ENCODE measurements at places on chromosomes 5 and 9.

GRCh38 chr5:172769616-172770373 lies 1.2 kb downstream of the DUSP1 start:
- DNase-seq = no peak

GRCh38 chr5:163943546-163943945 lies 438.1 kb downstream of the MAT2B start:
- no peak for DNase-seq

GRCh38 chr9:125985998-125986655 lies 239.0 kb downstream of the PBX3 start:
- DNase-seq = no peak

DNA sequence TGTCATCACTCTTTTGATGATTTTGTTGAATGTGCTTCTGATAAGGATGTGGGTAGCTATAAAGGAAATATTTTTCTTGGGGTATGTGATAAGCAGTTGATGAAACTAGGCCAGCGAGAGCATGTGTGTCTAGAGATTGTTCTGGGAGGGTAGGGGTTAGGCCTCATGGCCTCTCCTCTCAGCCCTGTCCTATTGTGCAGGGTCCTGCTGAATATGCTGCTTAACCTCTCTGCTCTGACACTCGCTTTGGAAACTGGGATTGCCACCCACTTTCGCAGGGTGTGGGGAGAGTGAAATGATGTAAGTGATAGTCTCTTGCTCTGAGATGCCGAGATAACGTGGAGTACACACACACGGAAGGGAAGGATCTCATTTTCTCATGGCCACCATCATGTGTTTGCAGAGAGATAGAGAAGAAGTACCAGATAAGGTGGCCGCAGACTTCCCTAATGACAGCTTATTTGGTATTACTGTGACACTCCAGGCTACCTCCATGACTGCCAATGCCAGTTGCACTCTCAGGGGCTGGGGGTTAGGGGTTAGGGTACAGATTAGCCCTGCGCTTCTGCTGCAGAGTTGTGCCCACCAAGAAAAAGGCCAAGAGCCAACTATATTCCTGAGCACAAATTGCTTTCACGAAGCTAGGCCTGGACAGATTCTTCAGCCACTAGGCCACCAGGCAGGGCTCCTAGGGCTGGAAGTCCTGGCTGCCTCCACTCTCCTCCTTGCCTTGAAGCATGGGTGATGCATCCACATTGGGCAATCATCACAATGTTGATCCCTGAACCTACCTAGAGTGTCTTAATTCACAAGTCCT lies 25.2 kb upstream of the TNFAIP8 start:
- DNase-seq = no peak

- no peak for DNase-seq
Observed at GRCh38 chr5:160479926-160480325, 58.3 kb downstream of the PTTG1 start.

DNA sequence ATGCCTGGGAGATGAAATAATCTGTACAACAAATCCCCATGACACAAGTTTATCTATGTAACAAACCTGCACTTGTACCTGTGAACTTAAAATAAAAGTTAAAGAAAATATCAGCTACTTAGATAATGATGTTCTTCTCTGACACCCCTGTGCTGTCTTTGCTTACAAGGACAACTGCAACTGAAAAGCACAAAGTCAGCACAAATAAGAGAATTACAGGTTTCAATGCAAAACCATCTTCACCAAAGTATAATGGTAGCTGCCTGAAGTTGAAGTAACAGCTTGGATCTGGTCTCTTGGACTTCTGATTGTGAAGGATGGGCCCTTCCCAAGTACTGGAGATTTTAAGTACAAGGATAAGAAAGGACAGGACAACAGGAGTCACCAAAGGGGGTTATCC lies 45.6 kb upstream of the PPP2R2B start:
- DNase-seq = no peak

DNA sequence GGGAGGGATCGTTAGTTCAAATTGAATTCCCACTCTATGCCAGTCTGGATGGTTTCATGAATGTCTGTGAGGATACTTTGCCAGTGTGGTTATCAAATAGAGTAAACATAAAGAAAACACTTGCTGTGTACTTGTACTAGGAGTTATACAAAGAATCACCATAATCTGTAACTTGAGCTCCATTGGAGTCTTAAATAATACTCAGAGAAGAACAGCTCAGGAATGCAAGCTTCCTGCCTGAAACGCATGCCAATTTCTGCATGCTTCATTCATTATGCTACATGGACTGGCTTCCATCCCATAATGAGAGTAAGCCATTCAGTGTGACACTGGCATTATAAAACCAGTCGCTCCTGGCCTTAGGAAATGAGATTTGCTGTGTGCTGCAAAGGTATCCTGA lies 351.4 kb downstream of the SEMA5A start:
- no peak for DNase-seq

GRCh38 chr5:112636751-112637150 lies 100.9 kb upstream of the APC start:
- DNase-seq = no peak

GRCh38 chr9:114080195-114080772 lies 2.2 kb upstream of the AMBP start:
- no peak for DNase-seq

GRCh38 chr5:172841256-172841655 lies 7.2 kb downstream of the ERGIC1 start:
- no peak for DNase-seq

GRCh38 chr5:68250661-68251298 lies 35.2 kb downstream of the PIK3R1 start:
- DNase-seq = no peak

DNA sequence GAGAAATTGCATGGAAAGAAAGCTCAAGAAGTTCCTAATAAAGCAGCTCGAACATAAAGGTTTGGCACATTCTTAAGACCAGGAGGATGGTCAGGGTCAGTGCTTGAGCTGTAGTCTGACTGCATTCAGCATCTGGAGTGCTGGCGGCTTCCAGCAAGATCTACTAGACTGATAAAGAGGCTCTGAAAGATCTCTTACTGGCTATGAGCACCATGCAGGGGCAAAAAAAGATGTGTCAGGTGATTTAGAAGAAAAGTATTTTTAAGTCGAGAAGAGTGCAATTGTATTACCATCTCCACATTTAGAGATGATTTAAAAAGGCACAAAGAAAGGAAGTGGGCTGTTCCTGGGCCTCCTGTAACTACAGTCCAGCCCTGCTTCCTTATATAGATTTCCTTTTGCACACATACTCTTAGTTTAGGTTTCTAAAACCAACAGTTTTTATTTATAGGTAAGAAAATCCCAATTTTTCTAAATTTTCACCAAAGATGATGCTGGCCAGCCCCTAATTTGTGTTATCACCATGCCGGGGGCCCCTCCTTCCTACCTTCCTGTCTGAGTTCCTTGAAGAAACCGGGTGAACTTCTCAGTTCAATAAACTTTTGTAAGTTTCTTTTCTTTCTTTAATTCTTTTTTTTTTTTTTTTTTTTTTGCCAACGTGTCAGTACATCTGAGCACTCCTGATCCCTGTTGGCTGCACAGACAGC lies 65.9 kb upstream of the PLPP1 start:
- DNase-seq = no peak

DNA sequence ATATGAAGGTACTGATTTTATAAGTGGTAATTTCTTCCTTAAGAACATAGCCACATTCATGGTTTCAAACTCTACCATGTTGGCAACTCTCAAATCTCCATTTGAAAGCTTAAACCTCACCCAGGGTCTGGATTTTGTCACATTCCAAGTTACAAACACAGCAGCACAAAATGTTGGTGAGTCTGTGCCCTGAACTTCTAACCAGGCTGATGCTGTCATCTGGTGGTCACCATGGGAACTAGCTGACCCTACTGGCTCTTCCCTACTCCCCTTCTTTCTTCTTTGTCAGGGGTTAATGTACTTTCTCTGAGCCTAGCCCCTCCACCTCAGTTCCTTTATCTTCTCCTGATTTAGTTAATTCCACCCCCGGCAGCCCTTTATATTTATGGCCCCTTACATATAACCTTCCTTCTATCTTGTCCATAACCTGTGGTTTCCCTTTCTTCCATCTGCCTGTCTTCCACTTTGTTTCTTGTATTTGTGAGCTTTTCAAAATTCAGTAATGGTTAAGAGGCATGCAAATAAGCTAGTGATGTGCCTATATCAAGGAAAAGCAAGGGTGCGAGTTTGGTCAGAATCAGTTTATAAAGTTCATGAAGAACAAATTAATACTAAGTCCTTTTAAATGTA lies 35.9 kb downstream of the TGFBR1 start:
- DNase-seq = no peak

- no peak for DNase-seq
Observed at GRCh38 chr9:127755061-127756060, 20.3 kb upstream of the TOR2A start.

GRCh38 chr9:26856413-26857032 lies 36.1 kb downstream of the CAAP1 start:
- DNase-seq = no peak

GRCh38 chr5:24439465-24439864 lies 205.3 kb downstream of the CDH10 start:
- DNase-seq = no peak

- DNase-seq = no peak
Observed at GRCh38 chr9:34510497-34511468, 12.0 kb downstream of the ENHO start.

GRCh38 chr9:120750421-120750820 lies 36.2 kb upstream of the MEGF9 start:
- DNase-seq = no peak

GRCh38 chr9:89579741-89580385 lies 24.9 kb upstream of the GADD45G start:
- no peak for DNase-seq

DNA sequence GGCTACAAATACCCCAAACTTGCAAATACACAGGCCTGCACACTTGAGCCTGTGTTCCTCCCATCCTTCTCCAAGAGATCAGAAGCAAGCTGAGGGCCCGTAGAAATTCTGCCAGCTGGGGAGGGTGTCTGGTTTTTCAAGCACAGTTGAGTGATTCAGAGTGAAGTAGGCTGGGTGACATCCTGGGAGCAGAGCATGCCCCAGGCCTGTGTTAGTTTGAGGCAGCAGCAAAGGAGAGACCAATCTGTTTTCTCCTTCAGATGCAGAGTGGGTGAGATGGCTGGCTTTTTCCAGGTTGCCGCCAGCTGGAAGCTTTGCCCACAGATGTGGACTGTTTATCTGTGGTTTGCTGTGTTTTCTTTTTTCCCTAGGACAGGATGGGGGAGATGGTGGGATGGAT lies 63.1 kb downstream of the RCL1 start:
- DNase-seq = no peak

GRCh38 chr9:98453589-98454311 lies 198.3 kb upstream of the TBC1D2 start:
- no peak for DNase-seq

- no peak for DNase-seq
Observed at GRCh38 chr9:133779516-133780403, 41.6 kb upstream of the SARDH start.

GRCh38 chr5:15252331-15252730 lies 247.6 kb upstream of the FBXL7 start:
- no peak for DNase-seq

DNA sequence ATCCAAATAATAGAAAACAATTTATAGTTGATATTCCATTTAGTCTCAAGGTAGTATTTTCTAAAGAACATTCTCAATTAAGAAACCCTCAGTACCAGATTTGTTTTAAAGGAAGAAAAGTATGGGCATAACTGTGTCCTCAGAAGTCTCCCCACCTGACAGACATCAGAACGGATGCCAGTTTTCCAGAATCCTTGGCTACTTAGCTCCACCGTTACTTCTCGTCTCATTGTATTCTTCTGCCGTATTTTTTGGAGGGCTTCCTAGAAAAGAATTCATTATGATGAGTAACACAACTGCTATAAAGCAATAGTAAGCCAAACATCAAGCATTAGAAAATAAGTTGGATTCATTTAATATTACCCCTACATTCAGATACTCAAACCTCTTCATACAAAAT lies 67.8 kb downstream of the DROSHA start:
- no peak for DNase-seq

GRCh38 chr9:118449554-118449953 lies 745.4 kb downstream of the TLR4 start:
- DNase-seq = no peak

DNA sequence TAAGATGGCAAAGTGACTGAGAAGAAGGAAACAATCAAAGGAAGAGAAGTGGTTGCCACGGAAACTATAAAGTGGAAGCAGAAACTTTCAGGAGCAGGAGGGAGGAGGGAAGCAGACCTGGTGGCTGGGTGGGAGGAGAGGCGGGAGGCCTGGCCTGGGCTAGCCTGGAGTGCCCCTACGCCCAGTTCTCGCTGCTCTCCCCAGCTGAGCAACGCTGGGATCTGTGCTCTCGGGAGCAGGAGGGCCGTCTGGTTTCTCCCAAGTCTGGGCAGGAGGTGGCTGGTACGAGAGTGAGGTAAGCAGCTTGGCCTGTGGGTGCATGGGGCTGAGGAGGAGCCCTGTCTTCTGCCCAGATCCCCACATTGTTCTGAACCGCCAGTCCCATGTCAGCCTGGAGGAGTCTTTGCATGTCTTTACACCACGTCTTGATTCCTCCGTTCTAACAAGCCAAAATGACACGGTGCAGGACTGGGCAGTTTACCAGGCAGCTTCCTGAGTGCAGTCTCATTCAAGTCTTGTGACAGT lies 15.0 kb upstream of the DAB2IP start:
- DNase-seq = no peak

DNA sequence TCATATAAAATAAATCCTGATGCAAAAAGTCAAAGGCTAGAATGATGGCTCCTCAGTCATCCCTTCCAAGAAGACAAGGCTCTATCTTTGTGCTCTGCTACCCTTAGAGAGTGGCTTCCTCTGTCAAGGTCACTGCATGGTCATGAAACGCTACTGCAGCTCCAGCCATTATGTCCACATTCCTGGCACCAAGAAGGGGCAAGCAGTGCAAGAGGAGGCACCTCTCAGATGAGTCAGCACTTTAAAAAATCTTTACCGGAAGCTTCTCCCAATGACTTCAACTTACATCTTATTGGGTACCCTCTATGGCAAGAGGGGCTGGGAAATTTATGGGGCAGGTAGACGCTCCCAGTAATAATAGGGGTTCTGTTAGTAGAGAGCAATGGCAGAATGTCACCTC lies 129.5 kb upstream of the CPEB4 start:
- no peak for DNase-seq

- no peak for DNase-seq
Observed at GRCh38 chr5:2185646-2186471, 303.1 kb upstream of the IRX4 start.

DNA sequence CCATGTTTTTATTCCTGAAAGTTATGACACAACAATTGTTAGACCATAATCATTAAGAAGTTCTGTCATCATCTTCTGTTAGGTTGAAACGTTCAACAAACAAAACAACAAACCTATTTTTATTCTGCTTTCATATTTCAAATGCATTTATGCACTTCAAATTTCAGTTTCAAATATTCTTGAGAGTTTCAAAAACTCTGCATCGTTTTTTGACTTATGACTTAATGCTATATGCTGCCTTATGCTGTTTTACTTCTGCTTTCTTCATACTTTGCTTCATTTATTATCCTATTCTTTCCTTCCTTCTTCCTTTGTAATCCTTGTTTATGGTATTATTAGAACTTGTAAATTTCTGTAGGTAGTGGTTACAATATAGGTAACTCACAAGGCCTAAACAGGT lies 95.0 kb downstream of the PCSK1 start:
- DNase-seq = no peak

- no peak for DNase-seq
Observed at GRCh38 chr9:14661421-14662059, 31.7 kb downstream of the ZDHHC21 start.

All from GOT3 (cell line).